Activated T-cell treated with anti-CD3 and anti-CD28 coated beads, Interleukin-2, amount 50 U/mL, for 24 hours (primary cell): ENCODE measurements at places on chromosomes 13 and 19.

- no peak for DNase-seq
These were observed 265.3 kb downstream of the NALCN start for GRCh38 chr13:101150998-101151397.

- DNase-seq = no peak
These were observed 183.3 kb downstream of the KCNRG start for GRCh38 chr13:50198508-50198907.

- DNase-seq = no peak
These were observed 269.0 kb downstream of the FGF14 start for GRCh38 chr13:102132777-102133295.

GRCh38 chr13:44692173-44692713 is 116.1 kb upstream of the TSC22D1 start:
- DNase-seq = no peak

GRCh38 chr13:67443923-67444322 is 213.8 kb upstream of the PCDH9 start:
- no peak for DNase-seq

DNA sequence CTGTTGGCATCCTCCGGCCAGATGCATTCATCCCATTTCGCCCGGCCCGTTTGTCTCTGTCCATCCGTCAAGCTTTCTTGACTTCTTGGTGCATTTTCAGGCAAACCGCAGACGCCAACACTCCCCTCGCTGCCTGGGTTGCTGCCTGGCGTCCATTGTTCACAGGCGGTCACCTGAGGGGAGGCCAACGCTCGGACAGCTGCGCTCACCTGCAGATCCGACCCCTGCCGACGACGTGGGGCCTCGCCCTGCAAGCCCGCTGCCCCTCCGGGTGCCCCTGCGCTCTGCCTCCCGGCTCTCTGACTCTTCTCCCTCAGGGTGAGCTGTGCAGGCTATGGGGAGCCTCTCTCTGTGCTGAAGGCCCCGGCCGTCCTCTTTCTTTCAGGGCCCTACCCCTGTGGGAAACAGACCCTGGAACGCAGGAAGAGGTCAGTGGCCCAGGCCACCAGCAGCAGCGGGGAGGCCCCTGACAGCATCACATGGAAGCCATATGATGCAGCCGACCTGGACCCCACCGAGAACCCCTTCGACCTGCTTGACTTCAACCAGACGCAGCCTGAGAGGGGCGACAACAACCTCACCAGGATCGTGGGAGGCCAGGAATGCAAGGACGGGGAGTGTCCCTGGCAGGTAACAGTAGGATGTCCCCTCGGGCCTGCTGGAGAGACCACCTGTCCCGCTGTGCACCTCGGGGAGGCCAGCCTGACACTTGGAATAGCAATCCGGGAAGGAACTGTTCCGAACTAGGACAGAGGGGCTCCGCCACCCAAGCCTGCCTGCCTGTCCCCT is 14.8 kb upstream of the PROZ start:
- DNase-seq = peak; percentile 25

GRCh38 chr19:1155352-1156304 is 18.4 kb downstream of the SBNO2 start:
- no peak for DNase-seq

- DNase-seq = no peak
These were observed 3.6 kb upstream of the FAM187B start for GRCh38 chr19:35231956-35232645.

DNA sequence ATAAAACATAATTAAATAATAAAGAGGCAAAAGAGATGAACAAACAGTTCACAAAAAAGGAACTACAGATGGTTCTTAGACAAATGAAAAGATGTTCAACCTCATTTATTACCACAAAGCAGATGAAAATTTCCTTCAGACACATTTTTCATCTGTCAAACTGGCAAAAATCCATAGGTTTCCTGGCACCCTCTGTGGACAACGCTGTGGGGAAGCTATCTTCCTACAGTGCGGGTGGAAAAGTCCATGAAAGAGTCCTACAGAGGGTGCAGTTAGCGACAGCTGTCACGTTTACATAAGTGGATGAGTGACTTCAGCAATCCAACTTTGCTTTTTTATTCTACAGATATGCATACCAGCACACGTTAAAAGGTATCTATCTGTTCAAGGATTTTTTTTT is 30.3 kb upstream of the PDCD5 start:
- no peak for DNase-seq

DNA sequence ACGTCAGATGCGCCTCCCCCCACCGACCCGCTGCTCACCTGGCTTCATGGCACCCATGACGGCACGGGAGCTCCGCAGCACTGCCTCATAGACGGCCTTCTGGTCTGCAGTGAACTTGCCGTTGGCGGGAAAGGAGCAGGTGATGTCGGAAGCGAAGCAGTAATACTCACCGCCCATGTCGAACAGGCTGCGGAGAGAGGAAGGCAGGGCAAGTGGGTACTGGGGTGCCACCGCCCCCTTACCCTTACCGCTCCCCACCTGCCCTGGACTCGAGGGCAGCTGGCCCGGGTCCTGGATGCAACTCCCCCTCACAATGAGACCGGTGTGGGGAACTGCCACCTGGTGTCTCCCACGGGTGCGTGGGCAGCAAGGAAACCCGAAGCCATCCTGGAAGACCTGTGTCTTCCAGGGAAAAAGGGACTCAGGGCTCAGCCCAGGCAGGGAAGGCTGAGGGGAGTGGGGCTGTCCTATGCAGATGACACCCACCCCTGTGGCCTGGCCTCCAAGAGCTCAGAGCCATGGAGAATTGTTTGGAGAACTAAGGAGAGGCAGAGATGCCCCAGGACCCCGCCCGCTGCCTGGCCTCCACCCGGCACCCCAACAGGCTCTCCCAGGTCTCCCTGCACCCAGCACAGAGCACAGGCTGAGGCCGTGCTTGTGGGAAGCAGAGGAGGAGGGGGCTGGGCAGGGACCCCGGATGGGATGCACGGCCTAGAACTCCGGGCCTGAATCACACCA is 28.3 kb downstream of the CEBPG start:
- DNase-seq = no peak

GRCh38 chr19:34480491-34480890 is 1.1 kb upstream of the WTIP start:
- no peak for DNase-seq

DNA sequence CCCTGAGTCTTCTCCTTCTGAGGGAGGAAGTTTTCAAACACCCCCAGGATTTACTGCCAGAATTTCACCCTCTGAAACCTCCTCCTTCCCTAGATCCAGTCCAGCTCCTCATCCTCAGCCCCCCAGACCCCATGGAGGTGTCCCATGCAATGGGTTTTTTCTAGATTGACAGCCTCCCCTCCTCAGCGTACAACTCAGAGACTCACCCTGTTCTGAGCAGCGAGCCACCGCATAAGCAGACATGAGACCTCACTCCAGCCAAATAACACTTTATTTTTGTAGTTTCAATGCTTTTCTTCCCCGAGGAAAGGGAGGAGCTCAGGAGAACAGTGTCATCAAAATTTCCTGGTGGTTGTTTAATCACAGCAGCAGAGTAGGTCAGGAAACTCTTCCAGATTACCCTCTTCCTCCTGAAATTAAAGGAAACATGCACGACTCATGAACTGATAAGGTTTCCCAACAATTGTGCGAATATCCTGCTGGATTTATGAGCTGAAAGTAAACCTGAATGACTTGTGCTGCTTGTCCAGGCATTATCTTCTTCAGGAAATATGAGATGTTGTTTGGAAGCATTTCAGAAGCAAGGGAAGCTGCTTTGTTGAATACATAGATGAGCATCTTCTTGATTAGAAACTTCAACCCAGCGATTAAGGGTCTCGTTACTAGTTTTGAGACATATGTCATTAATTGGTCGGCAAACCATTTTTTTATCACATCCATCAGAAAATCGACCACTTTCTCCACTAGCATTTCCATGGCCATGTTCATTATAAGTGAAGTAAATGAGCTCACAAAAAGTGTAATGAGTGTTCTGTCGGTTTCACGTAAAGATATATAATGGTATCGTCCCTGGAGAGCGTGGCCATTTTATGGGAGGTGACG is 36.2 kb downstream of the ERICH4 start:
- DNase-seq = no peak
